ENCODE measurements at places on chromosomes 13 and 19.
A peak's percentile ranks its signal among the peaks of the same experiment; 100 is the strongest.

- DNase-seq = no peak
These were observed 76.6 kb downstream of the SERP2 start for GRCh38 chr13:44449999-44450821.

DNA sequence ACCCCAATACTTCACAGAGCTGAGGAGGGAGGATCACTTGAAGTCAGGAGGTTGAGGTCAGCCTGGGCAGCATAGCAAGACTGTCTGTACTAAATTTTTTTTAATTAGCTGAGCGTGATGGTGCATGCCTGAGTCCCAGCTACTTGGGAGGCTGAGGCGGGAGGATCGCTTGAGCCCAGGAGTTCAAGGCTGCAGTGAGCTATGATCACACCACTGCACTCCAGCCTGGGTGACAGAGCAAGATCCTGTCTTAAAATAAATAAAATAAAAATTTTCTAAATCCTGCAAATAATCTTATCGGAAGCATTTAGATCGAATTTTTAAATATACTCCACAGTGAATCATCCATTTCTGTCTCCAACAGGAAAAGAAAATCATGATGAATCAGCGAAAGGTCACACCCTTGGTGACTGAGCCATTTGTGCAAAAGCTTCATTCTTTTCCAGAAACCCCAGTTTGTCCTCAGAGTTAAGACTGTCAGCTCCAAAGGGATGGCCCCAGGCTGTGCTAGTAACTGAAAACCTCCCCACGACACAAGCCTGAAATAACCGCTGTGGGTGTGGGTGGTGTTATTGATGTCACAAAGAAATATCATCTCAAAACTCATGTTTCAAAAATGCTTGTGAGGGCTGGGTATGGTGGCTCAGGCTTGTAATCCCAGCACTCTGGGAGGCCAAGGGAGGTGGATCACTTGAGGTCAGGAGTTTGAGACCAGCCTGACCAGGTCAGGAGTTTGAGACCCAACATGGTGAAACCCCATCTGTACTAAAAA lies 167.6 kb downstream of the PTPRS start:
- DNase-seq = peak; percentile 53

DNA sequence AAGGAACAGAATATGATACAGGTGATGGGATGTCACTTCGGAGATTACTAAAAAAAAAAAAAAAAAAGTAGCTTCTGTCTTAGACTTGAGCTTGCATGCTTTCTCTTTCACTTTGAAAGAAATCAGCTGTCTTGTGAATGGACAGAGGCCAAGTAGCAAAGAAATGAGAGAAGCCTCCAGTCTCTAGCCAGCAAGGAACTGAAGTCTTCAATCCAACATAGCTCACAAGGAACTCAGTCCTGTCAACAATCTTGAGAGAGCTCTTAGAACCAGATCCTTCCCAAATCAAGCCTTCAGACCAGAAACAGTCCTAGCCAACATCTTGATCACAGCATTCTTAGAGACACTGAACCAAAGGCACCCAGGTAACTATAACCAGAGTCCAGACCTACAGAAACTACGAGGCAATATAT lies 7.7 kb downstream of the N4BP2L2 start:
- no peak for DNase-seq

GRCh38 chr19:33245948-33246708 lies 20.5 kb upstream of the SLC7A10 start:
- no peak for DNase-seq

DNA sequence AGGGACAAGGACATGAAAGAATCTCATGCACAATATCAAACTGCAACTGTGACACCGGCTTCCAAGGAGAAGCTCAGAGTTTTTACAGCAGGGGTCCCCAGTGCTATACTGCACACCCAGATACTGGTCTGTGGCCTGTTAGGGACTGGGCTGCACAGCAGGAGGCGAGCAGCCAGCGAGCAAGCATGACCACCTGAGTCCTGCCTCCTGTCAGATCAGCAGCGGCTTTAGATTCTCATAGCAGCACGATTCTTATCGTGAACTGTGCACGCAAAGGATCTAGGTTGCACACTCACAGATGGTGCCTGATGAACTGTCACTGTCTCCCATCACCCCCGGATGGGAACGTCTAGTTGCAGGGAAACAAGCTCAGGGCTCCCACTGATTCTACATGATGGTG lies 13.1 kb upstream of the CD22 start:
- DNase-seq = no peak

GRCh38 chr13:71219698-71220415 lies 647.1 kb downstream of the DACH1 start:
- no peak for DNase-seq

DNA sequence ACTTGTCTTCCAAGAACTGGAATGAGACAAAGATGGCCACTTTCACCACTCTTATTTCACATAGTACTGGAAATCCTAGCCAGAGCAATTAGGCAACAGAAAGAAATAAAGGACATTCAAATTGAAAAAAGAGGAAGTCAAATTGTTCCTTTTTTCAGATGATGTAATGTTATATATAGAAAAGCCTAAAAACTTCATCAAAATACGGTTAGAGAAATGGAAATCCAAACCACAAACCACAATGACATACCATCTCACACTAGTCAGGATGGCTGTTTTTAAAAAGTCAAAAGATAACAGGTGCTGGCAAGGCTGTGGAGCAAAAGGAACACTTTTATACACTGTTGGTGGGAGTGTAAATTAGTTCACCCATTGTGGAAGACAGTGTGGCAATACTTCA lies 113.3 kb upstream of the SPRY2 start:
- no peak for DNase-seq

- DNase-seq = no peak
These were observed 38.9 kb upstream of the C19orf12 start for GRCh38 chr19:29753934-29754305.

All from brain pericyte (primary cell).